ENCODE measurements at places on chromosomes 7 and 10.

DNA sequence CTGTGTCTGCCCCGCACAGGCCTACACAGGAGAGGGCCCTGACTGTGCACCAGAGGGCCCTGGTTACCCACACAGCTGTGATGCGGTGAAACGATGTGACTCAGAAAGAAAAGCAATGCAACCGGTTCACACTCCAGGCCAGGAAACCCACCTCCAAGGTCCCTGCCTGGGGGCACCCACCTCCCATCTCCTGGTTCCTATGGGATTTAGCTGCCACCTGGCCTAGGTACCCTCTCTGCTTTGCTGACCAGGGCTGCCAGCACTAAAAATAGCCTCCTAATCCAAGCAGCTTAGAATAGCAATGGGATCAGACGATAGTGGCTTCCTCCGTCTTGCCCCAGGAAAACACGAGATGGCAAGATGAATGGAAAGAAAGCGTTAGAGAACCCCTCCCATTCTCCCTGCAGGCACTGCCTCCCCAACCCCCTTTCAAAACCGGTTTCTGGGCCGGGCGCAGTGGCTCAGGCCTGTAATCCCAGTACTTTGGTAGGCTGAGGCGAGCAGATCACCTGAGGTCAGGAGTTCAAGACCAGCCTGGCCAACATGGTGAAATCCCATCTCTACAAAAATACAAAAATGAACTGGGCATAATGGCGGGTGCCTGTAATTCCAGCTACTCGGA is 12.4 kb downstream of the RBP3 start:
- DNase-seq: peak; percentile 5

DNA sequence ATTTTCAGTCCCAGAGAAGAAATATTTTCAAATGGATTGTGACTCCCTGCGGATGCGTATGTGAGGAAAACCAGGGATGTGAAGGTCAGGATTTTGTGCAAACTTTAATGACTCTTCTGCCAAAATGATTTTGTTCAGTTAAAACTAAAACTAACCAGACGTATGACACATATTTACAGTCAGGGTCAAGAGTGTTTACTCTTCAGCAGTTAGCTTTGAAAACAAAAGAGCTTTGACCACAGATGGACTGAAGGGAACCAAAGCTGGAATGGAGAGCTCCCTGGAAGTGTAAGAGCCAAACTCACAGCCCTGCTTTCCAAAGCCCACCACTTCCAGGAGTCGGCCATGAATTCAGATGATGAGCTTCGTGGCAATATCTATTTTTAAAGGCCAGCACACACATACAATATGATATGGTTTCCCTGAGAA is 15.5 kb downstream of the SVIL start:
- no peak for DNase-seq

- DNase-seq: no peak
Measured at GRCh38 chr10:78924319-78925003, 144.3 kb upstream of the ZMIZ1 start.

DNA sequence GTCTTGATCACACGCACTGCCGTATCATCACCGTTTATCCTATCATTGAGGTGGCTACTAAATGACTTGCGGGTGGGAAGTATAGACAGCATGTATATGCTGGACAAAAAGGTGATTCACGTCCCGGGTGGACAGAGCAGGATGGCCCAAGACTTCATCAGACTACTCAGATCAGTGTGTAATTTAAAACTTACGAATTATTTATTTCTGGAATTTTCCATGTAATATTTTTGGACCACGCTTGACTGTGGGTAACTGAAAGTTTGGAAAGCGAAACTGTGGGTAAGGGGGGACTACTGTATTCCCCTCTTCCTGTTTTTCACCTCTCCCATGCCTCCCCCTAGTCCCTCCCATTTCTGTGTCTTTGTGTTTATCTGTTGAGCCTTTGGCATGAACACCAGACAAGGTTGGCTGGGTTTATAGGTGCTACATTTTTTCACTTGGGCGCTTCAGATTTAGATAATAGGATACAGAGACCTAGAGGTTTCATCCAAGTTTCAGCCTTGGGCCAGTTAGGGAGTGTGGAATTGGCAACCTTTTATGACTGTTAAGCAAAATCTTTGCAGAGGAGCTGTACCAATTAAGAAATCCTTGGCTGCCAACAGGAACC is 55.8 kb downstream of the RBM20 start:
- no peak for DNase-seq

- DNase-seq: no peak
Measured at GRCh38 chr10:85993840-85994507, 372.6 kb downstream of the GRID1 start.

DNA sequence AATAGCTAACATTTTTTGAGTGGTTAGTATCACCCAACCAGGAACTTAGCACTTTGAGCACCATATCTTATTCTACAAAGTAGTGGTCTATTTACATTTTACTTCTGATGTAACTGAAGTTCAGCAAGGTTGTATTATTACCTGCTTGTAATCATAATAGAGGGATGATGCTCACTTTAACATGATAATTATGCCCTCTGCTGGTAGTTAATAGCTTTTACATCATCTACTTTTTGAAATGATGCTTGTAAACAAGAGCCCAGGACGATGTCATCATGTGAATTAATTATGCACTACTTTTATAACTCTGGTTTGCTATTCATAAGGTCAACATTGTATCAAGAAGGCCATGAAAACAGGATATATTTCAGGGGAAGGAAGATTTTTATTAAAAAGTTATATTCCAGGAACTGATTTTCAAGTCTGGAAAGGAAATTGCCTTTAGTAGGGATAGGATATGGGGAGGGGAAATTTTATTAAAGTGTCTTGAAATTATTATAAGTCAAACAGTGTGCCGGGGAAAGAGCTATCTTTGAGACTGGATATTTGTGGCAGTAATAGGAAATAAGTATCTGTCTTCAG is 80.3 kb upstream of the SCIN start:
- DNase-seq: peak; percentile 66

DNA sequence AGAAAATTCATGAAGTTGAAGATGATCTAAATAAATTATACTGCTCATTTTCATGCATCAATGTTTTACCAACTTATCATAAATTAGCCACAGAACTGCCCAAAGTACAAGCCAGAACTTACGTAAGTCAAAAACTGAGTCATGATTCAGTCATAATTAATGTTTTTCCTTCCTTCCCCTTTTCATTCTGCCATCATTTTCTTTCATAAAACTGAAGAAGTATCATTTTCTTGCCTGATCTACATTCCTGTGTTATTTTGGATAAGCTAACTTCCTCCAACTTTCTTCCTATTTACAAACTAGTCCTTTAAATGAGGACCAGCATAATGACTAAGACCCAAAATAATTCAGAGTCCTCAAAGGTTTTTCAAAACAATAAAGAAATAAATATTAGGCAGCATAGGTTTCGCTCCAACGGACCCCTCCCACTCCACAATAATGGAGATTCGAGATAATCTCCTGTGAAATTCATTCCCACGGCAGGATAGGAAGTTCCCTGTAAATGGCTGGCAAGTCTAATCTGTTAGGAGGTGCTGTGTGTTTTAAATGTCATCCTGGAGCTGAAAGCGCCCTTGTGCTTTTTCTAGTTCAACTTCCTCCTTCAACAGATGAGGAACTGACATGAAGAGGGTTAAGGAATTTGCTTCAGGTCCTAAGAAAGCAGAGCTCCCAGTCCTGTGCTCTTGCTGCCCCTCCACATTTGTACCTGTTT is 218.9 kb downstream of the DOCK4 start:
- peak; percentile 75 for DNase-seq

- DNase-seq: no peak
Measured at GRCh38 chr10:20991526-20991925, 94.4 kb upstream of the NEBL start.

GRCh38 chr10:12659706-12660105 is 310.4 kb downstream of the CAMK1D start:
- DNase-seq: no peak

DNA sequence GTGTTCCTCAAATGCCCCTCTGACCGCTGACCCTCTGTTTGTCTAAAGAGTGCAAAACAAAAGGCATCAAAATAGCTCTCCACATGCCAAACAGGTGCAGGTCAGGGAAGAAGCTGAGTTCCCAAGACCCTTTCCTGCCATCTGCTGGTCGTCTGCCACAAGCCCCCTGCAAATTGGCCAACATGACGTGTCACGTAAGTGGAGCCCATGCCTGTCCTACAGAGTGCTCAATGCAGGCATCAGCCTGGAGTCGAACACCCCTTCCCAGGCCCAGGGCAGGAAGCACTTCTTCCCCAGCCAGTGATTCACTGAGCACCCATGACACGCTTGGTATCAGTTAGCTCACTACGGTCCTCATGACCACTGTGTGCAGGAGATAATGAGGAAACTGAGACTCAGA is 14.1 kb downstream of the TMEM72 start:
- peak; percentile 73 for DNase-seq

GRCh38 chr10:132722394-132723329 is 63.3 kb downstream of the NKX6-2 start:
- no peak for DNase-seq

DNA sequence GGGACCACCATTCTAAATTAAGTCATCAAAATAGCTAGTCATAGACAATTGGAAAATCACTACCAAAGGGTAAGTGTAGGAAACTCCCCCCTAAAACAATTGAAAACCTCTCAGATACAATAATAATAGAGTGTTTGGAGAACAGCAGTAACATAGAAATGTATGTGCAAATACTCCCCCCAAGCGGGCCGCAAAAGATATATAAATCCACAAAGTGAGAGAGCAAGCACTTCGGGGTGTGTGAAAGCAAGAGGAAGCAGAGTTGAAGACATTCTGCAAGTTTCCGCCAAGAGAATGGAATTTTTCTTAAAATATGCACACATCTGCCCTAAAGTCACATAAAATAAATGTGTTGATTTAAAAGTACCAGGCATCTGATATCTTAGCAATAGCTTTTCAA is 33.3 kb downstream of the CHCHD3 start:
- no peak for DNase-seq
